Temporal lobe (tissue), 4 donors: ENCODE measurements at places on chromosomes 12 and 14. TPM values are rescaled to one million over a fixed set of nuclear protein-coding genes. Genes with fewer than 3 reads are reported as not detected.

AEBP2 gene
- 33.7 TPM for total RNA-seq

GSC gene
- not detected for total RNA-seq

ZNF740 gene
- total RNA-seq, result 15.5 TPM

CD69 gene
- total RNA-seq, result 0.25 TPM

PTPN11 gene
- 77.4 TPM for total RNA-seq

TAS2R19 gene
- total RNA-seq, result 11.3 TPM

COQ5 gene
- 27.5 TPM for total RNA-seq

PRPF40B gene
- total RNA-seq, result 13.8 TPM

NTF3 gene
- 7.1 TPM for total RNA-seq

GLT8D2 gene
- 9.6 TPM for total RNA-seq

OASL gene
- under 0.01 TPM for total RNA-seq
